ENCODE measurements at places on chromosomes 7 and 10.

DNA sequence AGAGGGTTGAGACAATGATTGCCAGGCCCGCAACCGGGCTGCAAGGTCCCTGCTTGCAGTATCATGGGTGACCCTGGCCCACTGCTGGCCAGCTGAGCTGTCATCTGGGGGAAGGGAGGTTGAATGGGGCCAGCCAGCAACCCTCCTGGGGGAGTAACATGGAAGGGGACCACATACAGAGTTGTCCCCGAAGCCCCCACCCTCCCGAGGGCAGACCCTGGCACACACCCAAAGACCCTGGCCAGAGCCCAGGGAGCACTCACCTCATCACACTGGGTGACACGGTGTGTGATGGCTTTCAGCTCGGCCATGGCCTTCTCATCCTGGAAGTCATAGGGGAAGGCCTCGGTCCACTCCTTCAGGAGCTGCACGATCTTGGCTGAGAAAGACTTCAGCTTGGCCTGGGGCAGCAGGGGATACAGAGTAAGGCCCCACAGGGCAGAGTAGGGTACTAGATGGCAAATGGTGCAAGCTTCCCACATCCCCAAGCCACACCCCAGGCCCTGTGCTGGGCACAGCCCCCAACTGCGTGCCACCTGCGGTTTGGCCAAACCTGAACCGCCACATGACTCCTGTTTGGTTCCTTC is 63.4 kb downstream of the CSGALNACT2 start:
- DNase-seq: no peak

- no peak for DNase-seq
These were observed 84.2 kb upstream of the IKZF1 start for GRCh38 chr7:50220273-50220672.

- DNase-seq: no peak
These were observed 109.5 kb upstream of the TMEM72 start for GRCh38 chr10:44801383-44802327.

DNA sequence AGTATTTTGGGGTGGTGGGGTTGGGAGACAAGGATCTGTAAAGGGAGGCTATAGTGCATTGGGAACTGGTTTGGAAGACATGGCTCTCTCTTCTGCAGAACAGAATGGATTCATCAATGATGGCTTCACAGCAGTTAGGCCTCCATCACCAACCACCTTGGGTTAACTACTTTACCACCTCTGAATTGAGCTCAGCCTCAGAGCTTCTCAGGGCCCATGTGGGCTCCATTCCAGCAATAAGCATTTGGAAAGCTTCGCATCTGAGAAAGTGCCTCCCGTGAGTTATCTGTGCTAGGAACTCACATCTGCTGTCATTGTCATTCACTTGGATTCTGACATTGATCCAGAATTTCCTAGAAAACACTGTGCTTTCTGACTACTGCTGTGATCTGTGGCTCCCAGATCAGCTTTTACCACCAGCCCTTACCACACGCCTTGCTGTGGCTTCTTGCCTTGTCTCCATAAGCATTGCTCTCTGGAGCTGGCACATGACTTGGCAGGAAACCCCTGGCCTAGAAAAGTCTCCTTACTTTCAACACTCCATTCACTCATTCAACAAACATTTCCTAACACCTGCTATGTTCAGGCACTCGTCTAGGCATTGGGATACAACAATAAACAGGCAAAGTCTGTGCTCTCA is 70.7 kb upstream of the ADO start:
- DNase-seq: no peak

DNA sequence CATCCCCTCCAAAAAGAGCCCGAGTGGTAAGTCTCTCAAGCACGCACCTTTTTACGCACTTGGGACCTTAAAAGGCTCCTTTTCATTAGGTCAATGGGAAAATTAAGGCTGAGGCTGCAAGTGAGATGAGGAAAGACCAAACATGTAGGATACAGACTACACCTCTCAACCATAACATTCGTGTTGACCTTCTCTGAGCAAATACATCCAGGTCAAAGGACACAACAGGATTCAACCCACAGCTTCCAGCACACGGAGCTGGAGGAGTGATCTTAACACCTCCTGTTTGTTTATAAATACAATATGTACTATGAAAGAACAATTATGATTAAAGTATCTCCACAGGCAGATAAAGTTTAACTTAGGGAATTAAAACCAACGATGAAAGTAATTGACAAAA is 9.7 kb downstream of the SFMBT2 start:
- DNase-seq: no peak

GRCh38 chr7:111107579-111107978 is 16.7 kb downstream of the LRRN3 start:
- DNase-seq: no peak

- DNase-seq: no peak
These were observed 67.0 kb downstream of the DNAJB6 start for GRCh38 chr7:157403646-157404401.

- DNase-seq: no peak
These were observed 44.1 kb downstream of the SGMS1 start for GRCh38 chr10:50579491-50580261.

DNA sequence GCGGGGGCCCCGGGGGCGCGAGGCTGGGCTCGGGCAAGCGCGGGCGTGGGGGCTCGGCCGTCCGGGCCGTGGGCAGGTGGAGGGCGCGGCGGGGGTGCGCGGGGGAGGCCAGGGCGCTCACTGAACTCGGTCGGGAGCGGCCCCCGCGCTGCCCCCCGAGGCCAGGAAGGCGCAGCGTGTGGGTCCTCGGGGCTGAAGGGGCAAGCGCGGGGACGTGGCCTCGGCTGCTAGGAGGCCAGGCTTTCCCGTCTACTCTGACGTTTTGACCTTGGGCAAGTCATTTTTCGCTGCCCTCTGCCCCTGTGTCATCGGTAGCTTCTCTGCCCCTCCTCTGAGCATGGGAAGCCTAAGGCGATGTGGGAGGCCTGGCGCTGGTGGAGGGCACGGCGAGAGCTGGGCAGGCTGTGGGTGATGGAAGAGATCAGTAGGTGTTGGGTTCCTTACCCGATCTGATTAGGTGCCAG is 441 bp downstream of the FBH1 start:
- no peak for DNase-seq

GRCh38 chr7:18294411-18294810 is 201.1 kb upstream of the HDAC9 start:
- DNase-seq: no peak

- no peak for DNase-seq
These were observed 63.7 kb downstream of the PRKG1 start for GRCh38 chr10:51137756-51138529.

- no peak for DNase-seq
These were observed 652.8 kb upstream of the CELF2 start for GRCh38 chr10:10364902-10365301.

DNA sequence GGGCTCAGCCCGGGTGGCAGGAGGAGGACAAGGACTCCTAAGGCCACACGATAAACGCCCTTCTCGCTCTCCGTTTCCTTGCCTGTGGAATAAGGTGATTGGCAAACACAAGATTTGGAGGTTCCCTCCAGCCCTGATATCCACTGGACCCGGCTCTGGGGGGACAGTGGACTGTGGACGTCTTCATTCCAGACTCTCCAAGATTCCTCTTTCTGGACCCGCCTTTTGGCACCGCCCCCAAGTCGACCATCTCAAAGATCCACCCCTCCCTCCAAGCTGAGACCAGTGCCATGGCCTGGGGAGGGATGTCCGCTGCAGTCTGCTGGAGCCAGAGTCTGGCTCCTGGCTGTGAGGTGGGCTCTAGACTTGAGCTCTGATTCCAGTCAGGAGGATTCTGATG is 23.6 kb downstream of the ZNF783 start:
- no peak for DNase-seq

- no peak for DNase-seq
These were observed 46.2 kb downstream of the ZNF277 start for GRCh38 chr7:112252691-112253090.

DNA sequence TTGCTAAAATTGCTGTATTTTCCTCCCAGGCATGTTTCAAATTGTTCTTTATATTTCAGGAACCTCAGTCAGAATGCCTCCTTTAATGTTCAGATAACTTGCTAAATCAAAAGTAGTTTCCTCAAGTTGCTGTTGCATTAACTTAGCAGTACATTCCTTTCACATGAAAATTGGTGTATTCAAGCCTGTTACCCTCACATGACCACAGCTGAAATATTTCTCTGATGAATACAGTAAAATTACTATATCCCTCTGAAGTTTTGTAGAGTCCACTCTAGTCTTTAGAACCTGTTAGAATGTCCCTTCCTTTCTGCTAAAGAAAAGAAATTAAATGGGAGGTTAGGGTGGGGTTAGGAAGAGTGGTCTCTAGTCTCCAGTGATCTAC is 24.5 kb upstream of the C1GALT1 start:
- DNase-seq: no peak

DNA sequence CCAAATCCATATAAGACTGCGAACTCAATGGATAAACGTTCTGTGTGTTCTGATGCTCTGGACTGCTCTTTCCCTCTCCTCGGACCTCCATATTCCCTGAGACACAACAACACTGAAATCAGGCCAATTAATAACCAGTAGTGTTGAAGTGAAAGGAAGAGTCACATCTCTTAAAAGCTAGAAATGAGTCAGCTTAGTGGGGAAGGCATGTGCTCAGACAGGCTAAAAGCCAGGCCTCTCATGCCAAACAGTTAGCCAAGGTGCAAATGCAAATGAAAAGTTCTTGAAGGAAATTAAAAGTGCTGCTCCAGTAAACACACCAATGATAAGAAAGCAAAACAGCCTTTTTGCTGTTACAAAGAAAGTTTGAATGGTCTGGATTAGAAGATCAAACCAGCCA is 29.3 kb downstream of the TNS3 start:
- DNase-seq: no peak

DNA sequence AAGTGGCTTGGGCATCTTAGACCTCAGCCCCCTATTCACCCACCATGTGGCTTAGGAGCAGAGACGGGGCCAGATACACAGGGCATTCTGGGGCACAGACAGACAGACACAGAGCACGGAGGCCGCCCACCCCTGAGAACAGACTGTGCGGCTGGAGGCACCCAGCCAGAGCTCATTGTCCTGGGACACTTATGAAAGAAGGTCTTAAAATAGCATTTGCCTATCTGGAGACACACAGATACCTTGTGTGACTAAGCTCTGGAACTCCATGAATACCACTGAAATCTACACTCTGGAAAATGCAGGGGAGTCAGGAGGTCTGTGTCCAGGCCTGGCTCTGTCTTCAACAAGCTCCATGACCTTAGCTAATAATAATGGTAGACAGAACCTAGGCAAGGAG is 41.4 kb upstream of the ADO start:
- no peak for DNase-seq

- no peak for DNase-seq
These were observed 24.9 kb downstream of the SAMD9 start for GRCh38 chr7:93092757-93093370.

DNA sequence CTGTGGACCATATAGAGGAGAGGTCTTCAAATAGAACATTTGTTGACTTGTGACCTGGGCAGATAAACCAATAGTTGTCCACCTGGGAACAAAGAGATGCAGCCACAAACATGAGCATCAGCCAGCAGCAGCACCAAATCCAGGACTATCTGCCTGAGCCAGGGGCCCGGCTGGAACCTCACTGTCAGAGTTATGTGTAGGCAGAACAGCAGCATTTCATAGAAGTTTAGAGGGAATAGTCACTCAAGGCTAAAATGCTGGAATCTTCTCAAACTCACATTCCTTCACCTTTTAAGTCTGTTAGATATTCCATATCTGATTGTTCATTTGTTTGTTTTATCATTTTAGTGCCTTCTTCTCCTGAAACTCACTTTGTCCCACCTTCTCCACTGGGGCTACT is 72.2 kb upstream of the IL6 start:
- no peak for DNase-seq

DNA sequence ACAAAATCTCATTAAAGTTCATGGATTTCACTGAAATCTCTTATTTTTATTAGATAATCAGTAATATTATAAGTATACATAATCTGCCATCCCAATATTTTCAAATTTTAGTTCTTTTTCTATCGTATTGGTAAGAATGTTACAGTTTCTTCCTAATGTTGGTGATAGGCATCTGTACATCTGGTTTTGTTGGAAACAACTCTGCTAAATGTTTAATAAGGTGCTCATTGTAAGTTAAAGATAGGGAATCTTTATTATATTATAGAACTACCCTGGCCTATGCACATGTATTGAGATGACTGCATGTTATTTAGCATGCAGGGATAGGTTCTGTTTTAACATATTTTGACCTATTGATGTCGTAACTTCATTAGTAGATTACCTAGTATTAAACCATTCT is 188.6 kb upstream of the PRPS1L1 start:
- no peak for DNase-seq

DNA sequence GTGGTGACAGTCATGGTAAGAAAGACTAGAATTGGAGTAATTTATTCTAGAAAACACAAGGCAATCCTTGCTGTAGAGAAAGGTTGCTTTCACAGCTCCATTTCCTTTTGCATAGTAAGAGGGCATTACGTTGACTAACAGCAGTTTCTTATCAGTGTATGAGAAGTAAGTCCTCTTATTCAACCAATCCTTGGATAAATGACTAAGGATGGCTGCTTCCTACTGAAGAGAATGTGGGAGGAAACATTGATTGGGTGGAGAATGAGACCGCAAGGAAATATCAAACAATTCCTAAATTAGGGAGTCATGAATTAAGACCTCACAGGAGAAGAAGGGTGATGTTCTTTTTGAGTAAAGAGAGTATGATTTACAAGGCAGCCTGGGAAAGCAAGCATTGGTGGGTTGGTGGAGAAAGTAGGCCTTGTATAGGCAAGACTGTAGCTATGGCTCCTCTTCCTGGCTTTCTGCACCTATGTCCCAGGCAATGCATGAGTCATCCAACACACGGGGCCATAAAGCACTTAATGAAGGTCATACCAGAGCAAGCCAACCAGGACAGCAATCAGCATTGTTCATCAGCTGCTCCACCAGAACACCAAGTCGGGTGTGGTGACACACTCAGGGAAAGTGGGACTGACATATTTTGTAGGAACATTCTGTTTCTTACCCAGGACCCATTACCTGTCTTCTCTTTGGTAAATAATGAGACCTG is 5.6 kb downstream of the MGAM start:
- no peak for DNase-seq

GRCh38 chr10:63438506-63439498 is 27.0 kb downstream of the JMJD1C start:
- no peak for DNase-seq

GRCh38 chr10:63588436-63589167 is 67.4 kb downstream of the REEP3 start:
- DNase-seq: no peak

DNA sequence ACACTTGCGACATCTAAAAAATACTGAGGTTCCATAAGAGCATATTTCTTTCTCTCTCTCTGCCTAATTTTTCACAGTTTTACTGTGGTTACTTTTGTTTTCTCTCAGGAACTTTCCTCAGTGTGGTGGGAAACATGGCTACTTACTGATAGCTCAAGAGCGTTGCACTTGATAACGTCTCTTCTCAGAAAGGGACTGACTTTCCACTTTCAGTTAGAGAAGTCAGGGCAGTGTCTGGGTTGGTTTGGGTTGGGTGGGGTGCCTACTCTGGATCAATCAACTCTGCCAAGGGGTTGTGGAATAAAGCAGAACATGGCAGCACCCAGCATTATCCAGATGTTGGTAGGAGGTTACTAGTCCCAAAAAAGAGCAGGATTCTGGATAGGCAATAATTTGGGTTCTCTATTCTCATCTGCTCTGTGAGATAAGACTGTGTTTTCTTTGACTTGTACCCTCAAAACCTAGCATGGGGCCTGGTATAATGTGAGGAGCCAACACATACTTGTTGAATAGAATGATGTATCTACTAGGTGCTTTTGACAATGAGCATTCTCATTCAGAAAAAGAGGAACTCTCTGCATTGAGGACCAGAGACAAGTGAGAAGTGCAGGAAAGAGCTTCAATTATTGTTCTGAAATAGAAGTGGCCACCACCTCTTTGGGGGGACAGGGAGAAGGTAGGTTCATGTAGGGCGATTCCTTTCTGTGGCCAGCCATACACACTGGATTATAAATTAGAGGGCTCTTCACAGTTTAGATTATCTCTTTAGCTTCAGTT is 315.7 kb downstream of the REEP3 start:
- no peak for DNase-seq
